NCI-H2029 (cell line): ENCODE measurements at places on chromosomes 11 and 22.

DNA sequence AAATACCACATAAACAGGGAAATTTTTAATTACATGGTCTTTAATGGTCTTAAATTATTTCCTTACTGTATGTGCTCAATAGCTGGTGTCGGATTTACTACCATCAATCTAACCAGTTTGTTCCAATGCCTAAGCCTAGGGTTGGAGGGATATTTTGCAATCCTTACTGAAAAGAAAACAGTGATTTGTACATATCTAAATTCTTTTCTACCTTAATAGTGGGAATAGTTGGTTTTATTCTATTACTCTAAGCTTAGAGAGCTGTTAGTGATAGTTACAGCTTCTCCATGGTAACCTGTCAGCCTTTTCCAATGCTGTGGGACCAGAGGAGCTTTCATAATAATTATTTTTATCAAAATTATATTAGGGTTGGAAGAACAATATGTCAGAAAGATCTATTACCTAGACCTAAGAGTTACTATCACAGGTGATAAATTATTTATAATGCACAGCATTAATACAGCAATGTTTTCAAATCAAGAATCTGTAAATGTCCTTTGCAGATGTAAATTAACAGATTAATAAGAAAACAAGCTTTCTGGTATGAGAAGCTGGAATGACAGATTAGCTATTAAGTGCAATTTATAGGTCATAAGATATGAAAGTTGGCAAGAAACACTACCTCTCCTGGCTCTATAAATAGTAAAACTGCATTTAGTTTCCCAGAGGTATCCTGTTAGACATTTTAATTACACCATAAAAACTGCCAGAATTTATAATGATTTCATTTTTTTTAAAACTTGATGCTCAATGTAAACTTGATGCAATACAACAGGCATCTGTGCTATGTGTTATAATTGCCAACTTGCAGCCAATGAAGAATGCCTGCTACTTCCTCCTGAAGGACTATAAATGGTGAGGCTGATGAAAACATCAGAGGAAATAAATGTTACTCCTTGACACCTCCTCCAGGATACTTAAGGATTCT is 262.0 kb upstream of the PITPNB start:
- DNase-seq = no peak

DNA sequence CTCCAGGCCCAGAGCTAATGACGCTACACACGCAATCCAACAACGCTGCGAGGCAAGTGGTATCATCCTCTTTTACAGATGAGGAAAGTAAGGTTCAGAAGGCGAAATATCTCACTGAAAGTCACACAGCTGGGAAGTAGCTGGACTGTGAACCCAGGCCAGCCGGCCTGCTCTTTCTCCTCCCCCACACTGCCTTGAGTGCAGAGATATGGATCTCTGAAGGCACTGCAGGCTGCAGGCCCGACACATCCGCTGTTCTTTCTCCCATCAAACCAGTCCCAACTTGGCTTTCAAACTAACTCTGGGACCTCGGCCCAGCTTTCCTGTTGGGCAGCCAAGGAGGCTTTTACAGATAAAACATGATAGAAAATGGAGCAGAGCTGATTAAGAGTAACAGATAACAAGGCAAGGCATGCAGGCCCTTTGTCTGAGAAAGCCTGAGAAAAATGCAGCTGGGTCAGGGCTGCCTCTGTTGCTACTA is 64.0 kb upstream of the PTPRJ start:
- DNase-seq = no peak

DNA sequence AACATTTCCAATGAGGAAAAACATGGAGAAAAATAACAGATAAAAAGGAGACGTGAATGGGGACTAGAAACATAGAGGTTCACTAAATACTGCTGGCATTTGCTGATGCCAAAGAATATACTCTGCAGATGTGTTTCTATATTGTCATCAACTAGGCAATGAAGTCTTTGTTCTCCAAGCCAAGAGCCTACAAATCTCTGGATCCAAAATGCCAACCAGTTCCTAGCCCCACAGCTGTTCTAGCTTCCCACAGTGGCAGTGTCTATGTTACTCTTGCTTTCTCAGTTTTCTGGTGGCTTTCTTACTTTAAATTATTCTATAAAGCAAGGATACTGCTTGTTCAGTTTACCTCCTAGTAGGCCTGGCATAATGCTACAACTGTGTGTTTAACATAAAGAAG is 977.9 kb upstream of the CCDC90B start:
- DNase-seq = no peak

- DNase-seq = no peak
Observed at GRCh38 chr11:101446238-101446637, 137.6 kb downstream of the TRPC6 start.

DNA sequence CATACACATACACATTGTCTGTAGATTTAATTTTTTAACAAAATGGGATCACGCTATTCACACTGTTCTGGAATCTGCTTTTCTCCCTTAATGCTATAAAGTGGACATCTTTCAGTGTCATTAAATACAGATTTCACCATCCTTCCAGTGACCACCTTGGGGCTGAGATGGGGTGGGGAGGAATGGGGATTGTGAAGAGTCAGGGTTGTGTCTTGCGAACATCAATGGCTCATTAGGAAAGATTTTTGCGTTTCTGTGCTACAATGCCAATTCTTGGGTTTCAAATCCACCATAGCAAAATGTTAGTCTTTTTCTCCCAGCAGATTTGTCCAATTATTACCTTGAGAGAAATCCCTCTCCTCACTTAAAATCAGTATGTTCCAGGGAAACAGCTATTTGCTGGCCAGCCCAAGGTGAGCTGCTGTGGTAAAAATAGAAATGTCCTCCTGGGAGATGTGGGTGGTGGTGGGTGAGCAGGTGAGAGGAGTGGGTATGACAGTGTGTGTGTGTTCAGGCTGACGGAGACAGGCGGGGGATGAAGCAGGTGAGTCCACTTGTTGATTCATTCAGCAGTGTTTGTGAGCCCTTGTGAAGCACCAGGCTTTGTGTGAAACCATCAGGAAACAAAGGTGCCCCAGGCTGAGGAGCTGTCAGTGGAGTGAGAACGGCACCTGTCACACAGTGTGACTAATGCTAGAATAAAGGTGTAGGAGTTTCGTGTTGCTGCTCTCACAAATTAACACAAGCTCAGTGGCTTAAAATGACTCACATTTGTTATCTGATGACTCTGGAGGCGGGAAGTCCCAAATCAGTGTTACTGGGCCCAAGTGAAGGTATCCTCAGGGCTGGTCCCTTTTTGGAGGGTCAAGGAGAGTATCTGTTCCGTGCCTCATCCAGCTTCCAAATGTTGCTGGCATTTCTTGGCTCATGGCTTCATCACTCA is 1.7 kb upstream of the CBX6 start:
- DNase-seq = peak; percentile 95

- DNase-seq = no peak
Observed at GRCh38 chr11:70910835-70911234, 341.5 kb downstream of the SHANK2 start.

DNA sequence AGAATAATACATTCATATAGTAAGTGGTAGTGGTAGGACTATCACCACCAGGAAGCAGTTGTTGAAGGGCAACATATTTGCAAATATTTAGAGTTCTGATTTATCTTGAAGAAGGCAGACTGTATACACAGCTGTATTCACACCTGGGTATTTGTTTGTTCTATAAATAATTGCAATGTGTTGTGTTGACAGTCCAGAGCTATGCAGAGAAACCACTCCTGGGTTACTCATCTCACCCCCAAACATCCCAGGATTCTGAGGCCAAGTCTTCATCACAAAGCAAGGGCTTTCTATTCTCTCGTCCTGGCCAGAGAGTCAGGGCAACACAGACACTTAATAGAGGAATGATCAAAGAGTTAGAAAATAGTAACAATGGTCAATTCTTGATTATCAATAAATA is 102.1 kb upstream of the FAT3 start:
- peak; percentile 15 for DNase-seq

GRCh38 chr11:14223636-14224288 is 135.2 kb downstream of the RRAS2 start:
- DNase-seq = no peak

DNA sequence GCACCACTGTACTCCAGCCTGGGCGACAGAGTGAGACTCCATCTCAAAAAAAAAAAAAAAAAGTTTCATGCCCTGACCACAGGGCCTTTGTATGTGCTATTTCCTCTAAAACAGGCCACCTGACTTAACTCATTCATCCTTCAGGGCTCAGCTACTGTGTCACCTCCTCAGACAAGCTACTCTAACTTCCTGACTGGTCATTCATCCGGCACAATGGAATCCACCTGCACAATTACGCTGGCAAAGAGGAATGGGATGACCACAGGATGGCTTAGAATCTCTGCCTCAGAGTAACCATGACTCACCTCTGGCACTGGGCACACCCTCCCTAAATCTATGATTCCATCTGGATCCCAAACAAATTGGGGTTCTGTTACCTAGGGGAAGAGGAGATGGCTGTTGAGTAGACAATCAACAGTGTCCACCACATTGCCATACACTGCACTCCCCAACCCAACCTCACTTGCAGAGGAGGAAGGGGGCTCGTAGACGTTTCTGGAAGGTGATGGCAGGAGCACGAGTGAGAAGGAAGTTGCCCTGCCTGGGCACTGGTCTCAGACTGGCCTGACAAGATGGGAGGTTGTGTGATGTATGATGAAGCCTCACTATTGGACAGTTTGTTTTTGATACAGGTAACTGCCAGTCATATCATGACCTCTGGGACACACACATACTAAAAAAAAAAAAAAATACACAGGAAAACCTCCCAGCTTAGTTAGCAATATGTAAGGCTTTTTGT is 22.8 kb upstream of the HMOX1 start:
- DNase-seq = no peak

DNA sequence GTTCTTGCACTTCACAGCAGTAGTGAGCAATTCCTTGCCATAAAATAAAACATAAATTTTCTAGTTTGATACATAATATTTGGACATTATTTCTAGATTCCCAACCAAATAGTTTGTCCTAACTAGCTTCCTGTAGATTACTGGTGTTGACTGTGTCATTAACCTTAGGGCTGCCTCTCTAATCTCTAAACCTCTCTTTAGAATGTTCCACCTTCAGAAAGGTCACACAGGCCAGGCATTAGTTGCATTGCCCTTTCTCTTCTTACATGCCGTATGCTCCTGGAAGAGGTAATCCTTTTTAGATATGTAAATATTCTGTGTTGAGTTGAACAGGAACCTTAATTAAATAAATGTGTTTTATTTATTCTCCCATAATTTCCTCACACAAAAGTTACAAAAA is 904.9 kb upstream of the CNTN5 start:
- DNase-seq = no peak

DNA sequence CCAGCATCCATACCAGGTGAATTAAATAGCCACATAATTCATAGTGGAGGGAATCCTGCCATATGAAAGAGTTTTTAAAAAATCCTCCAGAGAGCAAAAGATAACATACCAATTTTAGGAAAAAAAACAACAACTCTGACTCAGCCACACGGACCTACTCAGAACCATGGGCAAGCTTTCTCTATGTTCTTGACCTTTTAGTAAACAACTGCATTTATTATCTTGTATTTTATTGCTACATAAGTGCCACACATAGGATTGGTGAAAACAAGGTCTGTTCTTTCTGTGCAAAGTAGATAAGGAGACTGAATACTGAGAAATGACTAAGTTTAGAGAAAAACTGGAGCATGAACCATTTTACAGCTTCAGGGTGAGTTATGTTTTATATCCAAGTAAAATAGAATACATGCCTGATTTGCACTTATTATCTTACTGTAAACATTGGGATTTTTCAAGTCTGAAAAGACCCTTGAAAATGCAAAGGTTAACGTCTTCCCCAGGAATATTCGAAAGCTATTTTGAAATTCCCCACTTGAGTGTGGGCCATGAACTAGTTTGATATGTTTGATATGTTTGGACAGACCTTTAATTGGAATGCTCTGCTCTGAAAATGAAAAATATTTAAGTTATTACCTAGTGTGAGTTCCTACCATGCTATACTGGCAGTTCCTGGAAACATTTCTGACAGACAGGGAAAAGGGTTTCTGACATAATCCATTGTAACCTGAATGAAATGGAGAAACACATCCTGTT is 89.5 kb upstream of the DDI1 start:
- DNase-seq = no peak

GRCh38 chr11:5046754-5047330 is 516 bp downstream of the OR52J3 start:
- DNase-seq = no peak
